ENCODE measurements at places on chromosomes 1 and 21.

GRCh38 chr1:226660410-226661182 lies 78.5 kb downstream of the ITPKB start:
- DNase-seq, result no peak

- no peak for DNase-seq
Observed at GRCh38 chr1:41671116-41671755, 186.8 kb upstream of the EDN2 start.

DNA sequence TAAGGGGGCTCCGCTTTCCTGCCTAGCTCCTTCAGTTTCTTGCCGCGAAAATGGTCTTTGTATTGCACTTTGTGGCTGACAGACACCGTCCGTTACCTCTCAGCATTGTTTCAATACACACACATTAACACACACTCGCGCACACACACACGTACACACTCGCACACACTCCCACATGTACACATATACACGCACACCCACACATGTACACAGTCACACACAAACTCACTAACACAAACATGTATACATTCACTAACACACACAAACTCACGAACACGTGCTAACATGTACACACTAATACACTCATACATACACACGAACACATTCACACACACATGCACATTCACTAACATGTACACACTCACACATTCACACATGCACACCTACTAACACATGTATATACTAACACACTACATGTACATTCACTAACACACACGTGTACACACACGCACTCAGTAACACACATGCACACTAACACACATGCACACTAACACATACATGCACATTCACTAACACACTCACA lies 48.9 kb downstream of the PSMG1 start:
- DNase-seq, result no peak

DNA sequence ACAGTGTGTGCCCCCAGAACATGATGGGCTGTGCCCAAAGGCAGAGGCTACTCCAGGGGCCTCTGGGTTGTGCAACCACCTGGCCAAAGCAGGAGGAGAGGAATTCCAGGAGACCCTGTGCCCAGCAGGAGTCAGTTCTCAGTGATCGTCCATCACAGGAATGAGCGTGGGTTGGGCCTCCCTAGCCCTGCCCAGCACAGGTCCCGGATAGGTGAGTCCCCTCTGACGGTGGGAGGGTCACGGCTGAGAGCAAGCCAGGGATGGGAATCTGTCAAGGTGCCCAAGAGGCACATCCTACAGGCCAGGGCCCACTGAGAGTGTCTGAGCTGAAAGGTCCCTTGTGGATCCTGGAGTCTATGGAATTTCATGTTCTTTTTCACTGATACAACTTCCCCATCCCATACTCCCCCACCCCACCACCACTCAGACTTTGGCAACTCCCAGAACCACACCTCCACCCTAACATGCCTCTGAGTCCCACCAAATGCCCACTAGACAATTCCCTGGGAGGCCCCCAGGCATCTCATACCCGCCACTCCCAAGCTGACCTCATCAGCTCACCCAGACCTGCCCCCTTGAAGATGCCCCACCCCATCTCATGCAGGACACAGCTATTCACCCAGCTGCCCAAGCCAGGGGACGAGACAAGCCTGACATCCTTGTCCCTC lies 3.1 kb downstream of the GJB4 start:
- DNase-seq, result no peak

- DNase-seq, result no peak
Observed at GRCh38 chr1:246587032-246587431, 20.8 kb downstream of the CNST start.

GRCh38 chr1:7303554-7304317 lies 467.4 kb upstream of the VAMP3 start:
- no peak for DNase-seq

GRCh38 chr1:33973799-33974545 lies 110.1 kb downstream of the HMGB4 start:
- DNase-seq, result no peak

- no peak for DNase-seq
Observed at GRCh38 chr1:48777219-48777895, 666 bp upstream of the BEND5 start.

GRCh38 chr1:32068957-32069588 lies 3.7 kb upstream of the TMEM39B start:
- no peak for DNase-seq

DNA sequence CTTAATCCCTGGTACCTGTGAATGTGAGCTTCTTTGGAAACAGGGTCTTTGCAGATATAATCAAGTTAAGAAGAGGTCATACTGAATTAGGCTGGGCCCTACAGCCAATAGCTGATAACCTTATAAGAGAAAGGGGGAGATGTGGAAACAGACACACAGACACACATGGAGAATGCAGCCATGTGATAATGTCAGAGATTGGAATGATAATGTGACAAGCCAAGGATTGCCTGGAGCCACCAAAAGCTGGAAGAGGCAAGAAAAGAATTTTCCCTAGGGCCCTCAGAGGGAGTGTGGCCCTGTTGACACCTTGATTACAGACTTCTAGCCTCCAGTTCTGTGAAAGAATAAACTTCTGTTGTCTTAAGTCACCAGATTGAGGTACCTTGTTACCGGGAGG lies 114.5 kb upstream of the SOD1 start:
- DNase-seq, result no peak

GRCh38 chr1:19980314-19980713 lies 896 bp upstream of the PLA2G2A start:
- no peak for DNase-seq

- no peak for DNase-seq
Observed at GRCh38 chr1:233940908-233941307, 36.4 kb downstream of the SLC35F3 start.

- no peak for DNase-seq
Observed at GRCh38 chr1:186976700-186977099, 148.0 kb downstream of the PLA2G4A start.

DNA sequence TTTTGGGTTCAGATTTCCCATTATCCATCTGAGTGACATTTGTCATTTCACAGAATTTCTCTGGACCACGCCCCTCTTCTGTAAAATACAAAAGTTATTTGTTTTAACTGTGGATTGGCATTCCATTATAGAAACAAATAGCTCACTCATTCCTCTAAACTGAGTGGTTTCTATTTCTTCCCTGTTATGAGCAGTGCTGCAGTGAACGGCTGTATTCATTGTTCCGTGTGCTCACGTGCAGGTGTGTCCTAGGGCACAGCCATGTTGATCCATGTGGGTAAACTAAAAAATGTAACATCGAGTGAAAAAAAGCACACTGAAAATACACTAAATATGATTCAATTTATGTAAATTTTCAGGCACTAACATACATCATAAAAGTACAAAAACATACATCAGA lies 27.0 kb upstream of the IL12RB2 start:
- DNase-seq, result no peak

GRCh38 chr1:67648582-67649326 lies 36.2 kb upstream of the GADD45A start:
- no peak for DNase-seq

DNA sequence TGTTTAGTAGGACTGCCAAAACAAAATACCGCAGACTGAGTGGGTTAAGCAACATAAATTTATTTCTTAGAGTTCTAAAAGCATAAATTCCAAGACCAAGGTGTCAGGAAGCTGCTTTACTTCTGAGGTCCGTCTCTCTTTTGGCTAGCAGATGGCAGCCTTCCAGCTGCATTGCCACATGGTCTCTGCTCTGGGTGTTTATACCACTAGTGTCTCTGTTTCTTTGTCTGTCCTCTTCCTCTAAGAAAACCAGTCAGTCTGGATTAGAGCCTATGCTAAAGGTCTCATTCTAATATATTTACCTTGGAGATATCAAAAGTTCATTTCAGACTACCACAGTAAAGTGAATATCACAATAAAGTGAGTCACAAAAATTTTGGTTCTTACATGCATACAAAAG lies 519.8 kb downstream of the COL11A1 start:
- DNase-seq, result no peak

All from activated T-helper 1 cell treated with Interleukin-2 at 50 U/mL for 16 hours (primary cell).